ENCODE measurements at places on chromosomes 7 and 10. TPM values are rescaled to one million over a fixed set of nuclear protein-coding genes. Genes with fewer than 3 reads are reported as not detected.

- ATAC-seq = no peak
These were observed 49.0 kb upstream of the GRID1 start for GRCh38 chr10:86415583-86415982.

Gene CPN1
- not detected for total RNA-seq

Gene CNNM1
- 3.1 TPM for total RNA-seq

DNA sequence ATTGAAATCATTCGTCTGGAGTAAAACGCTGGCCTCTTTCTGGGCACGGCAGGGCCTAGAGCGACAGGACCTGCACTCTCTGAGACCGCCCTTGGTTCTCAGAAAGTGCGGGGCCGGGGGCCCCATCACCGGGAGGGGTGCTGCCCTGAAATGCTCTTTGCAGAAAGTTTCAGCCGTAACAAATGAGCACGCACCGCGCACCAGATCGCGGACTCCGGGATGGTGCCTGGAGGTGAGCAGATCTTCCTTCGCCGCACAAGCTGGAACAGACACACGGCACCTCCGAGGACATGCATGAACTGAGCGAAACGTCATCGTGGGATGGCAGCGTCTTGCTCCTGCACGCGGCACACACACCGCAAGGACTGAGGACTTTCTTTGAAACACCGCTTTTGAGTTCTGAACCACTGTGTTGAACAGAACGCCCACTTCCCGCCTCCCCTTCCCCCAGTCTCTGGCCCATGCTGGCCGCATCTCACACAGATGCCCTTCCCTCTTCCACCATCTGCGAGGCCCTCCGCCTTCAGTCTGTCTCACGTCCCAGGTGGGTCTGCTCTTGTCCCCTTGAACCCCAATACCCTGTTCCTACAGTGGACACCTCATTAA is 538.7 kb upstream of the MGMT start:
- no peak for ATAC-seq

GRCh38 chr10:35887685-35888084 is 245.6 kb upstream of the FZD8 start:
- no peak for ATAC-seq

Gene LIPK
- not detected for total RNA-seq

GRCh38 chr10:77179015-77179695 is 458.5 kb downstream of the KCNMA1 start:
- peak; percentile 76 for ATAC-seq

GRCh38 chr10:51608211-51608610 is 91.2 kb downstream of the CSTF2T start:
- ATAC-seq = no peak

Gene TMEM273
- 24.0 TPM for total RNA-seq

DNA sequence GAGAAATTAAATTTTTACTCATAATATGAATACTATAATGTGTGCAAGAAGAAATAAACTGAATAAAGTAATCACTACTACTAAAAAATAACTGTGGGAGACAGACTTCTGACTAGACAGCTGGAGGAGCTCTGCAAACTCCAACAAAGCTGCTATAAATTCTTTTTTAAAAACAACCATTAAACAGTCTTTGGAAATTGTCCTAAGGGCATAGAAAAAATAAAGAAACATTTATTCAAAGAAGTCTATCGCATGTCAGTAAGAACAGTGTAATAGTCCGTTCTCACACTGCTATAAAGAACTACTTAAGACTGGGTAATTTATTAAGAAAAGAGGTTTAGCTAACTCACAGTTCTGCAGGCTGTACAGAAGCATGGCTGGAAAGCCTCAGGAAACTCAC is 56.0 kb downstream of the ZPBP start:
- no peak for ATAC-seq

- ATAC-seq = no peak
These were observed 11.6 kb upstream of the FRAT1 start for GRCh38 chr10:97307441-97307840.

DNA sequence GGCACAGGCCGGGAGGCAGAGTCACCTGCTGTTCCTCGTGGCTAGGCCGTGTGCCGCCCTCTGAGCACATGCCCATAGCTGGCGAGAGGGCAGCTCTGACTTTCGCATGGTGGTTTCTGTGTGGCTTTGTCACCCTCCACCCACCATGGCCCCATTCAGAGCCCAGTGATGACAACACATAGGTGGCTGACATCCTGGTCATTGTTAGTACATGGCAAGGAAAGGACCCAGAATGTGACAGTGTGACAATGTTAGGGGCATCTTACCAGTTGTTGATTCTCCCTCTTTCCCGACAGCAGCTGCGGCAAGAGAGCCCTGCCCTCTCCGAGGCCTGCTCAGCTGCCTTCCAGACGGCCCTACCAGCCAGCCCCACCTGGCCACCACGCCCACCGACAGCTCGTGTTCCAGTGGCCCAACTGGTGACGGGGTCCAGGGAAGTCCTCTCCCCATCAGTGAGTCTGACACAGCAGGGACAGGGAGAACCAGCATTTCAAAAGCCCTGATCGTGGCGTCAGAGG is 52.2 kb downstream of the ZNF467 start:
- no peak for ATAC-seq

DNA sequence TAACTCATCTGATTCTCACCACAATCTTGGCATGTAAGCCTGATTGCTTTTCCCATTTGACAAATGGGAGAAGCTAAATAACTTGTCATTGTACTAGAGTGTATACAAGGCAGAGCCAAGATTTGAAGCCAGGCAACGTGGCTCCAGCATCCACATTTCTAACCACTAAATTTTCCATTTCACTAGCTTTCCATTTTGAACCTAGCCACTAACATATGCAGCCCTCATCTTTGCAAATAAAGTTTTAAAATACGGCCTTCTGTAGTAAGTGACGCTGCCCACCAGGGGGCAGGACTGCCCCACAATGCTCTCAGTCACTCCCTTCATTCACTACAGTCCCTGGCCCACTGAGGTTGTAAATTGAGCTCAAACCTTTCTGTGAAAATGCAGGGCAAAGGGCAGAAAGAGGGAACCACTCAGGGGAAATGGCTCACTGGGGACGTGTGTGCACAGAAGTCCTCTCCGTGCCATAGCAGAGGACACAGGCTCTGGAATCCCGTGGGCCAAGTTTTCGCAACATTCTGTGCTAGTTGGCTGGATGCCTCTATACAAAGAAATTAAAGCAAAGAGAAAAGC is 315.7 kb downstream of the TNS3 start:
- ATAC-seq = peak; percentile 73

Gene SNX13
- 99.3 TPM for total RNA-seq

- no peak for ATAC-seq
These were observed 225.0 kb downstream of the CACNB2 start for GRCh38 chr10:18364987-18365775.

DNA sequence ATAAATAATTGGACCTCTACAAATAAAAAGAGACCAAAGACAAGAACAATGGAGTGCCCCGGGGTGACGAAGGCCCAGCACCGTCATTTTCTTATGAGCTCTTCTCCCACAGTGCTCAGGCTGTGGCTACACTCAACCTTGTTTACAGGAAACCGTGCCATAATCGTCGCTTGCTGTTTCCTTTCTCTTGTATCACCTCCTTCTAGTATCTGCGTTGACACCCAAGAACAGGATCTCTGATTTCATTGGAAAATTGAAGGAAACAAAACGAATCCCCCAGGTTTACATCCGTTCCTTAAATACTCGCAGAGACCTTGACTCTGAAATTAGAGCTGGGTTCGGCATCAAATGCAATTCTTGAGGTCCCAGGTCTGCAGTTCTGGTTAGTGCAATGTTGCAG is 1.7 kb upstream of the IGFBP3 start:
- no peak for ATAC-seq

- no peak for ATAC-seq
These were observed 156.8 kb downstream of the FAM107B start for GRCh38 chr10:14617852-14618251.

DNA sequence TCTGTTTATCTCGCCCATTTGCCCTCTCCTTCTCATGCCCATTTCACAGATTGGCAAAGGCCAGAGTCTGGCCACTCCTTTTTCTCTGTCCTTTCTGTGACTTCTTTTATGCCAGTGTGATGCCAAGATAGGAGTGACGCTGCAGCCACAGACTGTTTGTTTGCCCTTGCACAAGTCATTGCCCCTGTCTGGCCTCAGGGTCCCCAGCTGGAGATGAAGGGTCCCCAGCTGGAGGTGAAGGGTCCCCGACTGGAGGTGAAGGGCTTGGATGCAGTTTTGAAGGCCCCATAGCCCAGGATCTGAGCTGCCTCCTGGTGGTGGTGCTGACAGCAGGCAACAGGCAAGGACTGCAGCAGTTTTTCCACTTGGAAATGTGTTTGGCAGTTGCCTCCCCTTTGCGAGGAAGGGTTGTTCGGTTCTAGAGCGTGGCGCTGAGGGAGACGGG is 50.8 kb upstream of the SLC29A3 start:
- ATAC-seq = no peak

Gene IFIT1B
- not detected for total RNA-seq

DNA sequence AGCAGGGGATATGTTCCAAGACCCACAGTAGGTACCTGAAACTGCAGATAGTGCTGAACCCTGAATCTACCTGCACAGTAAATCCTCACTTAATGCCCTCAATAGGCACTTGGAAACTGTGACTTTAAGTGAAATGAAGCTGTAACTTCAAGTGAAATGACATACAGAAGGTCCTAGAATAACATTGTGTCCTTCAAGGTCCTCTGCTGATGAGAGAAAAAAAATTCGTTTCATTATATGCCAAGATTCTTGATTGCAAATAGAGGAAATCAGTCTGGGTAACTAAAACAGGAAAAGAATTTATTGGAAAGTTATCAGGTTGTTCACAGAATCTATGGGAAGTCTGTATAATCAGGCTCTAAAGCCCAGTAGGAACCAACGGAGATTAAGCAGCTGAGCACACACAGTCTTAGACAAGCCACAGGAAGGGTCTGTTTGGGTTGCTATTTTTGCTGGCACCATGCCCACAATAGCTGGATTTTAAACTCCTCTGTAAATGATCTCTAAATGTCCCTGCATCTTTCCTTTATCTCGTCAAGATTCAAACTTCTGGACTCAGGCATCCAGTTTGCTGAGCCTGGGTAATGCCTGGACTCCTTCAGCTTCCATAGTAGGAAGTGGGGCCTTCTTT is 57.5 kb downstream of the EXOC4 start:
- ATAC-seq = no peak

DNA sequence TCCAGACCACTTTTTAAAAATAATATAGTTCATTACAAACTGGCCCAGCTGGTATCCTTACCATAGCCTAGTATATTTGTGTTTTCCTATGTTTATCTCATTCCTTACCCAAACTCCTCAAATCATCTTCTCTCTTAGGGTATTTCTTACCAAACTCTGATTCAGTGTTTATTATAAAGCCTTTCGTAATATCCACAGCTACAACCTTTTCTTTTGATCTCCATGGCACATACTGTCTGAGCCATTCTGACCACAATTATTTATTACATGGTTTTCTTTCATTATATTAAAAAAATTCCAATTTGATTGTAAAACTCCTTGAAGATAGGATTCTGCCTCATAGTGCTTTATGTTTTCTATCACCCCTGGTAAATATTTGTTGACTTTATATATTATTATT is 94.2 kb downstream of the LRMDA start:
- ATAC-seq = no peak

DNA sequence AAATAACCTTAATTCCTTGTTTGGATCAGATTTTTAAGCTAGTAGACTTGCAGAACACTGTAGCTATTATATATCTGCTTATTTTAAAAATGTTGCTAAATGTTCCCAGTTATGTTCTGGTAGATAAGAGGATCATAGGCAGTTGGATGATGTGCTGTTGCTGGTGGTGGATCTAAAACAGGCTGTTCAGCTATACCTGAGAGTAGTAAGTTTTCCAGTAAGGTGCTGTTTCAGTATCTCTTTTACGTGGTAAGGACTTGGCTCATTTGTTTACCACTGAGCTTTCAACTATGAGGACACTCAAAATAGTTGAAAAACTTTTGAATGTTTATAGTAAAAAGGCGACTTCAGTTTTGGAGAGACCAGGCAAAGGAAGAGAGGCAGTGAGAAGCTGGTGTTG is 180.9 kb downstream of the CDK14 start:
- ATAC-seq = no peak

DNA sequence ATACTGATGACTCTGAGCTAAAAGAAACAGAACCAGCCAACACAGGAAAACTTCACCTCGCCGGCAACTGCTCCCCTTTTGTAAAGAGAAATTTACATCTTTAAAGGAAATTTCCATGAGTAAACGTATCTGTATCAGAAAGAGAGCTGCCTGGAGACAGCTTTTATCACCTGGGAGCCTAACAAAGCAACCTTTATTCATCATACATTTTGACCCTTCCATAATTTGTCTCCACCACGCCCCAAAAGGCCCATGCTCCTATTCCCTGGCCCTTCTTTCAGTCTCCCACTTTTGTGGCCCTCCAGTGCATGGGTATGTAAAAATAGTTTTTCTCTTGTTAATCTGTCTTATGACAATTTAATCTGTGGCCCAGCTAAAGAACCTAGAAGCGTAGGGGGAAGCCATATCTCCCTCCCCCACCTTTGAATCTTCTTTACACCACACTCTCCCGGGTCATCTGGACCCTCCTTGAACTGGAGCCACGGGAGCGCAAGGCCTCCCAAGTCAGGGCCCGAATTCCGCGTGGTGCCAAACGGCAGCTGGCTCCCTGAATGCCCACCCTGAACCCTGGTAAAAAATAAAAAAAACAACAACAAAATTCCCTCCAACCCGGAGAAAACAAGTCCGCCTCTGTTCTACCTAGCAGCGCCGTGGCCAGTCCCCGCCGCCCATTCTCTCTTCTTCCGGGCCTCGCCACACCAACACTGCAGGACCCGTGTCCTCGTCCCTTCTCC is 15.4 kb upstream of the FKBP9 start:
- ATAC-seq = no peak

- no peak for ATAC-seq
These were observed 176.8 kb downstream of the TWIST1 start for GRCh38 chr7:18940593-18941134.

- no peak for ATAC-seq
These were observed 48.4 kb upstream of the FAM20C start for GRCh38 chr7:143811-144453.

Gene TUBAL3
- 2.0 TPM for total RNA-seq

Data from gastroesophageal sphincter (tissue), 4 donors.